ENCODE measurements at places on chromosomes 16 and 17.

DNA sequence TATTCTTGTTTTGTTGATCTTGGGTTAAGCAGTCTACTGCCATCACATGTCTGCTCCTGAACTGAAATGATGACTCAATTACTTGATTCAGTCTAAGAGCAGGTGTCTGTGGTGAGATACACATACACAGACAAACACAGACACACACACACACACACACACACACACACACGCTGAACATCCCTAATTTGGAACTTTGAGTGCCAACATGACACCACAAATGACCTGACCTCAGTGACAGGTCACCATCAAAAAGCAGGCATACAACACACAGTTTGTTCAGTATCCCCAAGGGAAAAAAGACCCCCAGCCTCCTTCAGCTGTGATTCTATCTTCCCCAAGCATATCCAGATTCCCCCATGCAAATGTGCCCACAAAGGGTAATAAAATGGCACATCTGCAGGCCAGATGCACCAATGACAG, 130.1 kb upstream of the TMEM97 start:
- DNase-seq: no peak

DNA sequence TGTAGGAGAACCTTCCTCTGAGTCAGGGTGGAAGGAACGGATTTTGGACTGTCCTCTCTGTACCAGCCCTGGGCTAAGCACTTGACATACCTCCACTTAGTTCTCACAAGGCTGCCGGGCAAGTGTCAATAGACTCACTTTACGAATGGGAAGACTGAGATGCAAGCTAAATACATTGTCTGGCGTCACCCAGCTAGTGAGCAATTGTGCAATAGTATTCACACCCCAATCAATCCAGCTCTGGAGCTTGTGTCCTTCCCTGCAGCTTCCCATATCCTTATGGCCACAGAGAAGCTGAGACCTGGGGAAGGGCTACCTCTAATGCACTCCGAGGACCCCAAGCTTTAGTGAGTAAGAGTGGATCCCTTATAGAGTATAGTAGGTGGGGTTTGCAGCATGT, 39.8 kb downstream of the SLC6A2 start:
- no peak for DNase-seq

- no peak for DNase-seq
Measured at GRCh38 chr16:56862776-56863175, 2.2 kb upstream of the SLC12A3 start.

- DNase-seq: no peak
Measured at GRCh38 chr16:47568351-47568750, 107.2 kb downstream of the PHKB start.

- no peak for DNase-seq
Measured at GRCh38 chr16:30949650-30950515, 1.0 kb downstream of the ORAI3 start.

DNA sequence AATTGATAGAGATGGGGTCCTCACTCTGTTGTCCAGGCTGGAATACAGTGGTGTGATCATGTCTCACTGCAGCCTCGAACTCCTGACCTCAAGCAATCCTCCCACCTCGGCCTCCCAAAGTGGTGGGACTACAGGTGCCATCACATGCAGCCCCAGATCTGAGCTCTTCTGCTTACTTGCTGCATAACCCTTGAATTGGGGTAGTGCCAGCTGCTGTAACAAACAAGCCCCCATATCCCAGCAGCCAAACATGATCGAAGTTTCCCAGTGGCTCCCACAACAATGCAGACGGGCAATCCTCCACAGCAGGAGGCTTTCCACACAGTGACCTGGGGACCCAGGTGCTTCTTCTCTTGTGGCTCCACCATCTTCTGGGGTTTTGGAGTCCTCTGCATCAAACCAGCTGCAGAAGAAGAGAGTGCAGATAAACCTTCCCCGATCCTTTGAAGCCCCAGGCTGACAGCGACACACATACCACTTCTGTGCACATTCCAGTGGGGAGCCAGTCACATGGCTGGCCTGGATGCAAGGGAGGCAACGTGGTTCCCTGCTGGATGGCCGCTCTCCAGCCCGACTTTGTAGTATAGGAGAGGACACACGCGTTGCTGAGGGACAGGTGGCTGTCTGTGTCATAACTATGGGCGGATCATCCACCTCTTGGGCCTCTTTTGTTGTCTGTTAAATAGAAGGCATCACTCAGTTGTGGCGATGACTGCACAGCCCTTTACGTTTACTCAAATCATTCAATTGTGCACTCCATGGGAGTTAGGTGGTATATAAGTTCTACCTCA, 16.7 kb downstream of the SBK1 start:
- no peak for DNase-seq

GRCh38 chr17:78899361-78900260, 3.4 kb downstream of the CEP295NL start:
- no peak for DNase-seq

DNA sequence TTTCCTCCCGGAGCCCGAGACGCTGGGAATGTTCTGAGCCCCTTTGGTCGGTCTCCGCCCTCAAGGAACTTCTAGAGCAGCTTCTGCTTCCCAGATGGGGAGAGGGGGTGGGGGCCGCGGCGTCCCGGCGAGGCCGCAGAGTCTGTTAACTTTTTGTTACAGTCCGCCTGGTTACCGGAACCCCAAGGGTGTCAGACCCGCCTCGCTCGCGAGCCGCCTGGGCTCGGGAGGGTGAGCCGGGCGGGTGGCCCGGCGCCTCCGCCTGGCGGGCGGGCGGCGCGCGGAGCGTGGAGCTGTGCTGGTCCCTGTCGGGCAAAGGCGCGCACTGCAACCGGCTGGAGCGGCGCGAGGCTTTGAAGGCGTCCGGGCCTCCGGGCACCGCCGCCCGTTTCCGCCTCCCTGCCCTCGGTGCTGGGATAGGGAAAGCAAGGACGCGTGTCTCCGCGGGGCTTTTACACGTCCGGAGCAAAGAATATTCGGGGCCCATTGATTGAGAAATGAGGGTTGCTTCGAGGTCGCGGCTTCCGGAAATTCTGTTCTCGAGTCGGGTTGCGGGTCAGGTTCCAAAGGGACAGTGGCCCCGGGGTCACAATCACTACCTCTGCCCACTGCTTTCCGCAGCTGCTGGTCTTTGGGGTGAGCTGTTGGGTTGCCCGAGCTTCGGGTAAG, 1.7 kb downstream of the HS3ST3B1 start:
- DNase-seq: no peak

DNA sequence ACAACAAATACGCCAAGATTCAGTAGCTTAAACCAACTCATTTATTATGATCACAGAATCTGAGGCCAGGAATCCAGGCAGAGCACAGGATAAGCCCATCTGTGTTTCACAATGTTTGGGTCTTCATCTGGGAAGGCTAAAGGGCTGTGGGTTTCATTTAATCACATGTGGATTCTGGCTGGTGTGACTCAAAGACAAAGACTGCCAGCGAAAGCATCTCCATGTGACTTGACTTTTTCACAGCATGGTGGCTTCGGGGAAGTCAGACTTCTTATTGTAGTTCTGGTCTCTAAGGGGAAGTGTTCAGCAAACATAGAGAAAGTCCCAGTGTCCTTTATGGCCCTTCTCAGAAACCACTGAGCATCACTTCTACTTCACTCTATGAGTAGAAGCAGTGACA, 1014.4 kb upstream of the GOT2 start:
- no peak for DNase-seq

GRCh38 chr17:4318596-4318995, 47.9 kb downstream of the UBE2G1 start:
- no peak for DNase-seq

DNA sequence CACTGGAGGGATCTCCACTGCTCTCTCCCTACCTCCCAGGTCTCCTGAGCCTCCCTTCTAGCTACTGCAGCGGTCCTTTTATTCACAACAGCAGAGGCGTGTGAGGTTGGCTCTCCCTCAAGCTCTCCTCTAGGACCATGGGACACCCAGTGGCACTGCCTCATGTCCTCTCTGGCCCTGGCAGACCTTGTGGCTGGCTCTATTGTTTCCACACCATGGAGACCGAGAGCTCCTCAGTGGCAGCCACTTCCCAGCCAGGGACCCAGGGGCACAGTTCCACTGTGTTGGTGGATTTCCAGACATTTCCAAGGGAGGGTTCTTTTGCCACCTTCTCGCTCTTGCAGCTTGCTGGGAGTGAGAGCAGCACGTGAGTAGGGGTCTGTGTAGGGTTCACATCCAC, 204.9 kb downstream of the AXIN2 start:
- DNase-seq: no peak

- DNase-seq: no peak
Measured at GRCh38 chr17:63488851-63489250, 12.0 kb downstream of the ACE start.

DNA sequence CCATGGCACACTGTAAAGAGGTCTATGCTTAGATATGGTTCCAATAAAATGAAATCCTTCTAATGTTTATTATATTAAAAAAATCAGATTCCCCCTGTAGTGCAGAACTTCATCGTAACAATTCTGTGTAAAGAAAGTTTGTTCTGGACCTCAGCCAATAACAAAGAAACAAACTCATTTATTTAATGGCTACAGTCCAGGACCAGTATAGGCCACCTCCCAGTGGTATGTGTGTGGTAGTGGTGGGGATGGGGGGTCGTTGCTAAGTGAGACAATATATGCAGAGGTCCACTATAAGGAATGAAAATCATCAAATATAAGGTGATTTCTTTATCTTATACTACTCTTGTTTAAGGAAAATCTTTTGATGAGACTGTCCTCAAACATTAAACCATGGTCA, 136.4 kb downstream of the CDK5R1 start:
- no peak for DNase-seq

GRCh38 chr16:50282955-50283631, 16.7 kb downstream of the ADCY7 start:
- DNase-seq: no peak

GRCh38 chr17:36703860-36704266, 102.5 kb downstream of the MRM1 start:
- DNase-seq: peak; percentile 54

DNA sequence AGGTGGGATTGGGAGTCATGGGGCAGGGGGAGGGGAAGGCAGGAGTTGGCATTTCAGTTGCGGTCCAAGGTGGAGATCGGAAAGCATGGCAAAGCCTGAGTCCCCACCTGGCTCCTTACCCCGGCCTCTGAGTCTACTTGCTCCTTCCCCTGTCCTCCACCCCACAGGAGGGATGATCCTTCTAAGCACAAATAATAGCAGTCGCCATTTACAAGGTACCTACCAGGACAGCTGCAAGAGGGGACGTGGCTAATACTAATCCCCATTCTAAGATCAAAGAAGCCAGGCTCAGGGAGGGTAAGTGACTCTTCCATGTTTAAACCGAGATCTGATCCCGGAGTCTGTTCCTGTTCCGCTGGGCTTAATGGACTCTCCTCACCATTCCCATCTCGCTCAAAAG, 396.3 kb downstream of the SLC39A11 start:
- no peak for DNase-seq

- no peak for DNase-seq
Measured at GRCh38 chr17:32452281-32452680, 8.0 kb downstream of the PSMD11 start.

DNA sequence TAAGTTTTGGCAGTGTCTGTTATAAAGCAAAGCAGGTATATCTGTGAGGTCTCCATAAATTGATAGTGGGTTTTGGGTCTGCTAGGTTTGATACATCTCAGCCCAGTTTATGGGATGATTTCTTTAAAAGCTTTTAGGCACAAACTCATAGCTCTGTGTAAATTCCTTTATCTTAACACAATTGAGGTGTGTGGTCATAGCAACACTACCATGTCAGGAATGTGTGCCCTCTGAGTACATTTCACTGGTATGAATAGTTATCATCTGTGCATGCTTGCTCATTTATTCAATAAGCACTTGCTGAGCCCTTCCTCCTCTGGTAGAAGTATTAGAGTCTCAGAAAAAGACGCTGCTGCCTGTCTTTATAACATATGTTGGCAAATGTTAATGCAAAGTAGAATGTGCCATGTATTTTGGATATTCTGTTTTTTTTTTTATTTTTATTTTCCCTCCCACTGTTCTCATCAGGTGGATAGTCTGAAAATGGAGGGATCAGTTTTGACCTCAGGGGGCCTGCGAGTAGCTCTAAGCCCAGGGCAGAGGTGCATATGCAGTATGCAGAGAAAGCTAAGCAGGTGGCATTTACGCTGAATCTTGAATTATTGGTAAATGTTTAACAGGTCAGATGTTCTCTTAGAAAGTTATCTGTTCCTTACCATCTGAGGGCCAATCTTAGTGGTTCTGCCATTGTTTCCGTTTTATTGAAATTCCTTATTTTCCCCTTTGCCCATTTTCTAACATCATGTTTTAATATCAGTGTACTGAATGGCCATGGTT, 90.7 kb downstream of the WNT3 start:
- DNase-seq: no peak

- DNase-seq: no peak
Measured at GRCh38 chr16:69411064-69411985, 13.1 kb upstream of the CYB5B start.

- no peak for DNase-seq
Measured at GRCh38 chr16:63982110-63982509, 1139.8 kb downstream of the CDH11 start.

- no peak for DNase-seq
Measured at GRCh38 chr17:82705756-82706155, 7.3 kb upstream of the RAB40B start.

DNA sequence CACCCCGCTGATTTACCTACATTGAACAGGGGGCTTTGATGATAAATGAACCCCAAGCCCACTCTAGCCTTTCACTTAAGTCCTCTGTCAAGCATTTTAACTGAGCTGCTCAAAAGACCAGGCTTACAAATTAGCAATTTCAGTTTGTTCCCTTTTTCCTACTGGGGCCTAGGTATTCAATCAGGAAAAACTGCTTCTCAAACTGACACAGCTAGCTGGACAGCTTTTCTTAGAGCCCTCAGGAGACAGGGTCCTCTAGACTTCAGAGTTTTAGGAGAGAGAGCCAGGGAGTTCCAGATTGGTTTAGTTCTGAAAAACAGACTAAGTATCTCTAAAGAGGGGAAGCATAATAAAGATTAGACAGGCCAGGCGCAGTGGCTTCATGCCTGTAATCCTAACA, 6.2 kb upstream of the HEXIM2 start:
- DNase-seq: no peak

DNA sequence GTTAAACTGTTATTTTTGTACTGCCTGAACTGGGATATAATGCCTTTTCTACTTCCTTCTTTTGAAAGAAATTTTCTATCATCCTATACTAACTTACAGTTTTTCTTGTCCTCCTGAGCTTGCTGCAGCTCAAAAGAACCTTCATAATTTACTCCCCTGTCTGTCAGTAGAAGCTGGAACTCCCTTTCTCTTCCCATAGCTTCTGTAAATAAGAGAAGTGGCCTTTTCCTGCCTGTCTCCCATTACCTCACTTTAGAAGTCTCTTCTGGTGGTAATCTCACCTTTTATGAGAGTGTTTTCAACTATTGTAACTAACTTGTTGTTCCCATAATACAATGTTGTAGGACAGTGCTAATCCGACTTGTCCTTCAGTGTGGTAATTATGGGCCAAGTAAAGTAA, 246.7 kb upstream of the TBX2 start:
- DNase-seq: no peak

- no peak for DNase-seq
Measured at GRCh38 chr17:65557349-65558310, 3.8 kb downstream of the AXIN2 start.

- no peak for DNase-seq
Measured at GRCh38 chr17:78484271-78485246, 92.6 kb downstream of the DNAH17 start.

GRCh38 chr17:58606934-58607333, 84.9 kb downstream of the TEX14 start:
- DNase-seq: no peak

Measured in right renal pelvis (tissue), 4 donors.